ENCODE measurements at places on chromosomes 4 and X.
A peak's percentile ranks its signal among the peaks of the same experiment; 100 is the strongest.

DNA sequence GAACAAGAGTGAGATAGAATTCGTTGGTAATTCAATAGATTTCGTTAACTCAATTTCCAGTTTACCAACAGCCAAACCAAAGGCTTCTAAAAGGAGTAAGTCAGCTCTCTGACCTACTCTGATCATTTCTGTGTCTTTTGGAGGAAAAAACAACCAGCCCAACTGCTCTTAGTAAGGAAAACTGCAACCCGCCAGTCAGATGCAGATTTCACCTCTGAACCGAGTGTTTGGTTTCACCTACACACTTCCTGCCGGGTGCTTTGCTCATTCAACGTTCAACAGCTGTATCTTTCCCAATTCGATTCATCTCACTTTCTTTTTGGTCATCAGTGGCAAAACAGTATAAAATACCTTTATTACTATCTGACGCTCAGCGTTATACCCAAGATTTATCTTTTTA is 24.5 kb downstream of the TMSB4X start:
- DNase-seq = peak; percentile 35
- peaks cover 44% of the 10 kb centered on the region for H3K4me1 ChIP-seq
- H3K4me3 ChIP-seq = peak overlapping the region; percentile 47
- no peaks in the 10 kb centered on the region for H3K36me3 ChIP-seq
- H3K27ac ChIP-seq = peak overlapping the region; percentile 94

GRCh38 chr4:8539661-8540060 is 40.5 kb upstream of the GPR78 start:
- peak overlapping the region; percentile 6 for H3K27ac ChIP-seq
- H3K4me1 ChIP-seq = peaks cover 22% of the 10 kb centered on the region
- H3K27me3 ChIP-seq = no peaks in the 10 kb centered on the region
- H3K36me3 ChIP-seq = no peaks in the 10 kb centered on the region
- no peak overlapping the region for H3K4me3 ChIP-seq

GRCh38 chr4:68736813-68737212 is 66.4 kb upstream of the UGT2B15 start:
- no peaks in the 10 kb centered on the region for H3K4me1 ChIP-seq
- no peak for DNase-seq
- H3K36me3 ChIP-seq = no peaks in the 10 kb centered on the region
- H3K27me3 ChIP-seq = no peaks in the 10 kb centered on the region
- H3K4me3 ChIP-seq = no peak overlapping the region
- no peak overlapping the region for H3K27ac ChIP-seq

- no peak overlapping the region for H3K4me3 ChIP-seq
- no peaks in the 10 kb centered on the region for H3K36me3 ChIP-seq
- no peak for DNase-seq
- no peak overlapping the region for H3K27ac ChIP-seq
Measured at GRCh38 chrX:1754077-1754476, 139.2 kb downstream of the ASMT start.

DNA sequence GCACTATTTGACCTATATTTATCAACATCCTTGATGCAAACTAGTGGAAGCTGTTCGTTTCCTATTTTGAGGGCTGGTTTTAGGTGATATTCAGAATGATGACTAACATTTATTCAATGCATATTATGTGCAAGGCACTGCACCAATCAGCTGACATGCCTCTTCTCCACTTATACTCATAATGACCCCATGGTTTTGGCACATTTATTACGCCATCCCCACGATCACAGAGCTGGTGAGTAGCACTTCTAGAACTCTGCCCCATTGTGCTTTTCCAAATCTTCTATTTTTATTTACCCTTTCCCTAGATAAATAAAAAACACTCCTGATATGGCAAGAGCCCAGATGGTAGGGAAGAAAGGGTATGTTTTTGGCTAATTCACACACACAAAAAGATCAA is 13.1 kb downstream of the SCML1 start:
- no peaks in the 10 kb centered on the region for H3K27me3 ChIP-seq
- no peak overlapping the region for H3K4me3 ChIP-seq
- no peaks in the 10 kb centered on the region for H3K36me3 ChIP-seq
- DNase-seq = no peak
- no peaks in the 10 kb centered on the region for H3K4me1 ChIP-seq

DNA sequence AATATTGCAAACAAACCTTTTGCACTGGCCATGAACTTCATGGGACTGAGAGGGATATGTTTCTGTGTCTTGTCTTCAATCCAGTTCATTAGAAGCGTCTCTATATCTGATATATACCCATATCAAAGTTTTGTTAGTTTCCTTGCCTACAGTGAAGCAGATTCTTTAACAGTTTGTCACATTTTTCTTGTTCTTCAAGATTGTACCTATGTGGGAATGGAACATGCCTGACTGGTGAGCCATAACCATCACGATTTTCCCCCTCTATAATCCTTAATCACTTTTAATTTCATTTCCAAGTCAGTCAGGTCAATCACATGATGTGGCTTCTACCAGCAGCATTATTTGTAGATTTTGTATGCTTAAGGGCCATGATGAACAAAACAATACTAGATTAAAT is 197.1 kb upstream of the PDE5A start:
- H3K4me1 ChIP-seq = no peaks in the 10 kb centered on the region
- no peak for DNase-seq
- no peaks in the 10 kb centered on the region for H3K27me3 ChIP-seq
- no peak overlapping the region for H3K27ac ChIP-seq

DNA sequence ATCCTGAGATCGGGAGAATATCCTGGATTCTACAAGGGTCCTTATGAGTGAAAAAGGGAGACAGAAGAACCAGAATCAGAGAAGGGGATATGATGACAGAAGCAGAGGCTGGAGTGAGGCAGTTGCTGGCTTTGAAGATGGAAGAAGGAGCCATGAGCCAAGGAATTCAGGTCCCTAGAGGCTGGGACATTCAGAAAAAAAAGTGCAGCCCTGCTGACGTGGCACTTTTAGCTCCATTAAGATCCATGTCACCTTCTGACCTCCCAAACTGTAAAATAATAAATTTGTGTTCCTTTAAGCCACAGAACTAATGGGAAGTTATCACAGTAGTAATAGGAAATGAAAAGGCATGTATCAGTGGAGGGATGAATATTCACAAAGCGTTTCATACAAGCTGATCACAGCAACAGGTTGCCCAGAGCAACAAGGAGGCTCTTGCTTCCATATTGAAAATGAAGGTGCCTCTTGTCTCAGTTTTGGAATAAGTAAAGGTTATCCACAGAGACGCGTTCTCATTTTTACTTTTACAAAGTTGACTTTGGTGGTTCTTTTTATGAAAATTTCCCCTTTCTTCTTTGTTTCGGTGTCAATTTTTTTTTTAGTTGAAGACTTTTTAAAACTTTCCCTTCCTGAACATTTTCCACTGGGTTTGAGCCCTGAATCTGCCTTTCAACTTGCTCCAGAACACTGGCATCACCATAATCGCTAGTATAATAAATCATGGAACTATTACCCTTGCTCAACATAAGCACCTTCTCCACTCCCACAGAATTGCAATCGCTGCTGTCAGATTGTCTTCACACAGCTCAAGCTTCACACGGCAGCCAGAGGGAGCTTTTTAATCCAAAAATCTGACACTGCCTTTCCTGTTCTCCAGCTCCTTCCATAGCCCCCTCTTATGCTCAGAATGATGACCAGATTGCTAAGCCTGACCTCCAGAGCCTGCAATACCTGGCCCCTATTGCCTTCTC is 127.6 kb upstream of the RBPJ start:
- no peak for DNase-seq
- no peaks in the 10 kb centered on the region for H3K27me3 ChIP-seq

- H3K27ac ChIP-seq = no peak overlapping the region
- no peak overlapping the region for H3K4me3 ChIP-seq
- no peak for DNase-seq
- peaks cover 4% of the 10 kb centered on the region for H3K4me1 ChIP-seq
- H3K27me3 ChIP-seq = no peaks in the 10 kb centered on the region
- no peaks in the 10 kb centered on the region for H3K36me3 ChIP-seq
Measured at GRCh38 chr4:184810720-184811119, 15.0 kb downstream of the ACSL1 start.

- H3K4me3 ChIP-seq = no peak overlapping the region
- H3K27ac ChIP-seq = no peak overlapping the region
- H3K27me3 ChIP-seq = no peaks in the 10 kb centered on the region
- no peaks in the 10 kb centered on the region for H3K36me3 ChIP-seq
- no peak for DNase-seq
Measured at GRCh38 chrX:39907964-39908661, 189.6 kb downstream of the BCOR start.

DNA sequence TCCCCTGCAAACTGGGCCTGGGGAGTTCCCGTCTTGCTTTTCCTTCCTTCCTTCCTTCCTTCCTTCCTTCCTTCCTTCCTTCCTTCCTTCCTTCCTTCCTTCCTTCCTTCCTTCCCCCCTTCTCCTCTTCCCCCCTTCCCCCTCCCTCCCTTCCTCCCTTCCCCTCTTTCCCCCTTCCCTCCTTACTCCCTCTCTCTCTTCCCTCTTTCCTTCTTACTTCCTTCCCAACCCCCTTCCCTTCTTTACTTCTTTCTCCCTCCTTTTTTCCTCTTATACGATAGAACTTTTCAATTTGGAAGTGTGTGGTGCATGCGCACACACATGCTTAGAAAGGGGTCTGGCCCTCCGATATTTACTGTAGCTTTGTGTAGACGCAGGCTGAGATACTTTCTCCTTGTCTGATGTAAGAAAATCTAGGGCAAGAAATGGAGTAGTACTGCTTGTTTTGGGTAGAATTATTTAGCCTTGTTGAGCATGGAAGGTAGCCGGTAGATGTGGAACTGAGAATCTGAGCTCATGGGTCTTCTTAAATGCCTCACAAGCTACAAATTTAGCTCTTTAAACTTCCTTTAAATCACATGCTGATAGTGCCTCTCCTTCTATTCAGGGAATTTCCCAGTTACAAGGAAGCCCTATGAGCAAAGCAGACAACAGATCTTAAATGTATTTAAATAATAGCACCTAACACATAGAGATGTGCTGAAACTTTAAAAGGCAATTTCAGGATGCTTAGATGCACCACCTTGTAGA is 189.6 kb downstream of the GPAT3 start:
- no peaks in the 10 kb centered on the region for H3K36me3 ChIP-seq
- H3K27me3 ChIP-seq = no peaks in the 10 kb centered on the region
- H3K27ac ChIP-seq = no peak overlapping the region
- H3K4me3 ChIP-seq = no peak overlapping the region
- no peak for DNase-seq
- H3K4me1 ChIP-seq = no peaks in the 10 kb centered on the region
